Fibroblast of lung (primary cell): ENCODE measurements at places on chromosomes 1 and 21. TPM values are rescaled to one million over a fixed set of nuclear protein-coding genes. Genes with fewer than 3 reads are reported as not detected.

DNA sequence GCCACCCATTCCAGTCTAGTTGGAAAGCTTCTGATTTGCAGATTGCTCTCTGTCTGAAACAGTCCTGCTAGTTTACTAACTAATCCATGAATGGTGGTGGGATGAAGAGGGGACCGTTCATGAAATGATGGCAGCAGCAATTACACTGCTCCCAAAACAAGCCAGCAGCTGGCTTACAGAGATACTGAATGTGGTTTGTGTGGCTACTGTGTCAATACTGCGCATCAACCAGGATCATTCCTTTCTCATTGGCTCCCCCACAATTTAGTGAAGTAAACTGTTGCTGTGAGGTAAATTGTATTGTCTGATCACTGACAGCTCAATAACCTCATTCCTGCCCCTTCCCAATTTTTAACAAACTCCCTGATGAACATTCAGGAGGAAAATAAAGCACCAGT, 191.3 kb upstream of the LMO4 start:
- H3K4me1 ChIP-seq, result no peaks in the 10 kb centered on the region
- H3K4me3 ChIP-seq, result no peak overlapping the region
- H3K36me3 ChIP-seq, result no peaks in the 10 kb centered on the region
- DNase-seq, result no peak

GRCh38 chr1:231940116-231940515, 313.5 kb downstream of the DISC1 start:
- H3K27ac ChIP-seq, result no peak overlapping the region
- no peak for DNase-seq
- H3K27me3 ChIP-seq, result no peaks in the 10 kb centered on the region
- H3K4me1 ChIP-seq, result no peaks in the 10 kb centered on the region
- no peaks in the 10 kb centered on the region for H3K36me3 ChIP-seq

DNA sequence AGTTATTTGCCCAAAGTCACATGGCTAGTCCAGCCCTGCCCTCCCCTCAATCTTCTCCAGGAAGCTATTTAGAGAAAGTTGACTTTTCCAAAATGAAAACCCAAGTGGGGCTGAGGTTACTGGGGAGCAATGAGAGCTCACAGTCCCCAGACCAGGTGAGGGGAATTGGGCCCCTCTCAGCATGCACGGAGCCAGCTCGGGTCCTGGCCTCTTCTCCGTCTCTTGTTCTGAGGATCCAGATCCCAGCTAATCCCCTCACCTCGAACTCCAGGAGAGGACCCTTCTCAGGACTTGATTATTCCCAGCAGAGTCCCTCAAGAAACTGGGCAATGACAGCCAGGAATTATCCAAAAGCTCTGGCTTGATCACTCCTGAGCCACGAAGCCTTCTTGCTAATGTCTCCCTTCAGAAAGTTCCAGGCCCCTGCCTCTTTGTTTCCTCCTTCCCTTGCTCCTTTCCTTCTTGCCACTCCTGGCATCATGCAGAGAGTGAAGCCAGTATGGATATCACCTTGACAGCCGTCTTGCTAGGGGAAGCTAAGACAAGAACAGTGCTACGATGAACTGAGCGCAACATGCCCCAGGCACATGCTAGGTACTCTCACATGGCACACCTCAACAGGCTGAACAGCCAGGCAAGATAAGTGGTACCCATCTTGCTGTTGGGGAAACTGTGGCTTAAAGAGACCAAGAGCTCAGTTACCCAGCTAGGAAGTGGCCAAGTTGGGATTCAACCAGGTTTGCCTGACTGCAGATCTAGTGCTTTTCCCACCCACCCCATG, 51.9 kb downstream of the KLHDC7A start:
- no peaks in the 10 kb centered on the region for H3K36me3 ChIP-seq
- no peak overlapping the region for H3K27ac ChIP-seq
- no peak overlapping the region for H3K4me3 ChIP-seq
- H3K4me1 ChIP-seq, result no peaks in the 10 kb centered on the region
- H3K27me3 ChIP-seq, result no peaks in the 10 kb centered on the region

- no peak overlapping the region for H3K27ac ChIP-seq
- no peaks in the 10 kb centered on the region for H3K4me1 ChIP-seq
- no peaks in the 10 kb centered on the region for H3K36me3 ChIP-seq
- H3K4me3 ChIP-seq, result no peak overlapping the region
- no peak for DNase-seq
These were observed 10.0 kb downstream of the RGSL1 start for GRCh38 chr1:182459949-182460348.

- H3K27me3 ChIP-seq, result no peaks in the 10 kb centered on the region
- H3K36me3 ChIP-seq, result no peaks in the 10 kb centered on the region
- no peaks in the 10 kb centered on the region for H3K4me1 ChIP-seq
These were observed 21.2 kb upstream of the MTR start for GRCh38 chr1:236773919-236774318.

DNA sequence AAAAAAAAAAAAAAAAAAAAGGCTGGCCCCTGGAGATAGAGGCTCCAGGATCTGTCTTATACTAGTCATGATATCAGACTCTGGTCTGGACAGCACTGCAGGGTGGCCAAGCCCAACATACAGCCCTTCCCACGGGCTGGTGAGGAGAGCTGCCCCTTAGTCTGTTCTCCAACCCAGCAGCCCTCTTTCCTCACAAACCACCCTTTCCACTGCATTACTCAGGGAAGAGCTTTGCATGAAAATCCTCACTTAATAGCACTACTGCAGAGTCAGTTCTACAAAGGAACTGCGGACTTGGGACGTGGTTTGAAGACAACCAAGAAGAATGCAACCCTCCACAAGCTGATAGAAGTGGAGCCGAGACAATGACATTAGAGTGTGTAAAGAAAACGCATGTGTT, 5.7 kb downstream of the BCAR3 start:
- peak; percentile 43 for DNase-seq
- peaks cover 8% of the 10 kb centered on the region for H3K36me3 ChIP-seq
- no peak overlapping the region for H3K4me3 ChIP-seq
- H3K4me1 ChIP-seq, result peaks cover 44% of the 10 kb centered on the region

- peak; percentile 80 for DNase-seq
- no peak overlapping the region for H3K4me3 ChIP-seq
- no peaks in the 10 kb centered on the region for H3K4me1 ChIP-seq
- no peaks in the 10 kb centered on the region for H3K36me3 ChIP-seq
These were observed 175.6 kb downstream of the NRIP1 start for GRCh38 chr21:14889080-14889810.

DNA sequence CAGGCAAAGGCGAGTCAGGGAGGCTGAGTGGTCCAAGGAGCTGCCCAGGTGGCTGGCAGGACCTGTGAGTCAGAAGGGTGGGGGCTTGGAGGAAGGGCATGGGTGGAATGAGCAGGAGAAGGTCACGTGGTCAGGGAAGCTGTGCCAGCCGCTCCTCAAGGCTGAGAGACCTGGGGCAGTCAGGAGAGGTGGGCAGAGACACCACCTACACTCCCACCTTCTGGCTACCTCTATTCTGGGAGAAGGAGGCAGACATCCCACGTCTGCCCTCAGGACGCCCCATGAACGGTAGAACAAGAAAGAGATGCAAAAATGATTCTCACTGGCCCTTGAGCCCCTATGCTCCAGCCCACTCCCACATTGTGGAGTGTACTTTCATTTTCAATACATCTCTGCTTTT, 151.8 kb upstream of the RAB4A start:
- no peaks in the 10 kb centered on the region for H3K27me3 ChIP-seq
- H3K36me3 ChIP-seq, result no peaks in the 10 kb centered on the region
- H3K4me1 ChIP-seq, result no peaks in the 10 kb centered on the region
- DNase-seq, result no peak

- peak; percentile 59 for DNase-seq
- no peak overlapping the region for H3K27ac ChIP-seq
- no peak overlapping the region for H3K4me3 ChIP-seq
These were observed 99.6 kb upstream of the CDC42BPA start for GRCh38 chr1:227417756-227418480.

DNA sequence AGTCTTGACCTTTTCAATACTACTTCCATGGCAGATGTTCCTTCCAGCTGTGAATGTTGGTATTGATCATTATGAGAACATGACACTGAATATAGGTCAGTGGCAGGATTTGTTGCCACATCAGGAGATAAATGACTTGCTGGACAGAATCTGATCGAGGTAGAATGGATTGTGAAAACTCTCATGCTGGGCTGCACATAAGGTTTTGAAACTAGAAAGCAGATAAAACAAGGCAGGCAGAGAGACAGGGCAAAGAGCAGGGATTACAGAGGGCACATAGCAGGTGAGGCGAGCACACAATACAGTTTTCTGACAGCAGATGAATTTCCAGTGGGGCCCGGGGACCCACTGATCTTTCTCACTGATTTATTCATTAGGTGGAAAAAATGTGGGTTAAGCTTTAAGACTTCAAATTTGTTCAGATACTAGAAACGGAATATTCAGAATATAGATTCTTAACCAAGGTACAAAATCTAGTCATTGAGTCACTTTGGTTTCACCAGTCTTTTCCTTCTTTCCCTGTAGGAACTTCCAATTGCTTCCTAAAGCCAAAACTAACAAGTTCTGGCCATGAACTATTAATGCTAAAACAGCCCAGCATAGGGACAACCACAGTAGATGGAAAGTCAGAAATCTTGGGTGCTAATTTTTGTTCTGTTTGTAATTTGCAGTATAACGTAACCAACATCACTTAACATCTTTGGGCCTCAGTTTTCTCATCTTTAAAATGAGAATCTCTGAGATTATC, 296.0 kb upstream of the PTBP2 start:
- DNase-seq, result no peak
- no peaks in the 10 kb centered on the region for H3K27me3 ChIP-seq
- no peaks in the 10 kb centered on the region for H3K4me1 ChIP-seq
- H3K4me3 ChIP-seq, result no peak overlapping the region
- no peak overlapping the region for H3K27ac ChIP-seq
- no peaks in the 10 kb centered on the region for H3K36me3 ChIP-seq

DNA sequence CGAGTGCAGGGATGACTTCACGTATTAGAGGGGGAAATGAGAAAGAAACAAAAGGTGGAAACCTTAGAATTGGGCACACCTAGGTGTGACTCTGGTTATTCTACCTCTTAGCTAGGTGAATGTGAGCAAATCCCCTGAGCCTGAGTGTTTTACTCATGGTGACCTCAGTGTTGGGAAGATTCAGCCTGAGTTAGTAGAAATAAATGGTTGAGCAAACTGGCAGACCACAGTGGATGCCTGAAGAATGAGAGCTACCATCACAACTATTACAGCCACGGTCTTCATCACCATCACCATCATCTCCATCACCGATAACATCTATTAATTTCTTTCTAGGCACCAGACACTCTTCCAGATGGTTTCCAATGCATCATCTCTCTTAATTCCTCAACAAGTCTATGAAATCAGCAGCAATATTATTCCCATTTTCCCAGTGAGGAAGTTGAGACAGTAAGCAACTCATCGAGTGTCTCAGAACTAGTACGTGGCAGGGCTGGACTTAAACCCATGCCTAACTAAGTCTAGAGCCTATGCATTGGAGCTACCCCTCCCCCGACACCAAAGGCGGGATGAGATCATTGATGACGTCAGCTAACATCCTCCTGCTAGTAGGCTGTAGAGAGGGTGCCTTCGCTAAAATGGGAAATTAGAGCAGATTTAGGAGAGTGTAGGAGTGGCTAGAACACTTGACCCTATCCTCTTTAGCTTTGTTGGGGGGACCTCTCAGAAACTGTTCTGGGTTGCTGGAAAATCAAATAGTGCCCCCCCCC, 7.9 kb upstream of the KAZN start:
- no peak overlapping the region for H3K27ac ChIP-seq
- no peak for DNase-seq
- H3K4me3 ChIP-seq, result no peak overlapping the region
- H3K4me1 ChIP-seq, result no peaks in the 10 kb centered on the region
- H3K36me3 ChIP-seq, result no peaks in the 10 kb centered on the region

DNA sequence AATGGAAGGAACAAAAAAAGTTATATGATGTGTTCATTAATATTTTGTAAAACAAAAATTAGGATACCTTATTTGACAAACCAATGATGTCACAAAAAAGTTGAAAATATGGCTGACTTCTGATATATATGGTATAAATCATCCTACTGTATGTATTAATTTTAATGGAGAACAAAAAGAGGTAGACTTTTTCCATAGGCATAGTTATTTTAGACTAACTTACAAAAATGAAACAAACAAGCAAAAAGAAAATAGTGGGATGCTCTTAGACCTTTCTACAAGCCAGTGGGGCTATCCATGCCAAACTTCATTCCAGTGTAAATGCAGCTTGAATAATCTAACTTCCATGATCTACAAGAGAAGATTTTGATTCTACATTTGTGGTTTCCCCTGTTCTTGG, 522 bp upstream of the SPTA1 start:
- DNase-seq, result no peak
- no peaks in the 10 kb centered on the region for H3K4me1 ChIP-seq
- H3K4me3 ChIP-seq, result no peak overlapping the region
- H3K27ac ChIP-seq, result no peak overlapping the region
- H3K36me3 ChIP-seq, result no peaks in the 10 kb centered on the region
- H3K27me3 ChIP-seq, result no peaks in the 10 kb centered on the region

DNA sequence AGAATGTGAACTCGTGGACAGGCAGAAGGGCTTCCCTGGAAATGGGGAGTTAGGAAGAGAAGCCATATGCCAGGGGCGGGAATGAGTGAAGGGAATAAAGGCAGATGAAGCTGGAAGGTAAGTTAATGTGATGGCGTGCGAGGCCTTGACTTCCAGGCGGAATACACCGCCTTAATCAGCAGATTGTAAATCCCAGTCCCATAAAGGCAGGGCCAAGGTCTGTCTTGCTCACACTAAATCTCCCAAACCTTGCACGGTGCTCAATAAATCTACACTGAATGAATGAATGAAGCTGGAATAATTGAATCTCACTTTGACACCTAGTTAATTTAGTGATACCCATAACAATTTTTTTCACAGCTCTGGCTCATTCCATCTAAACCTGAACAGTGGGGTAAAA, 16.8 kb upstream of the PRDM2 start:
- H3K4me1 ChIP-seq, result no peaks in the 10 kb centered on the region
- no peak for DNase-seq
- H3K27me3 ChIP-seq, result no peaks in the 10 kb centered on the region
- no peak overlapping the region for H3K27ac ChIP-seq
- no peak overlapping the region for H3K4me3 ChIP-seq

GRCh38 chr1:165423136-165423535, 21.8 kb downstream of the RXRG start:
- H3K27me3 ChIP-seq, result no peaks in the 10 kb centered on the region
- H3K4me3 ChIP-seq, result no peak overlapping the region
- no peak for DNase-seq
- no peaks in the 10 kb centered on the region for H3K36me3 ChIP-seq
- H3K27ac ChIP-seq, result no peak overlapping the region

DNA sequence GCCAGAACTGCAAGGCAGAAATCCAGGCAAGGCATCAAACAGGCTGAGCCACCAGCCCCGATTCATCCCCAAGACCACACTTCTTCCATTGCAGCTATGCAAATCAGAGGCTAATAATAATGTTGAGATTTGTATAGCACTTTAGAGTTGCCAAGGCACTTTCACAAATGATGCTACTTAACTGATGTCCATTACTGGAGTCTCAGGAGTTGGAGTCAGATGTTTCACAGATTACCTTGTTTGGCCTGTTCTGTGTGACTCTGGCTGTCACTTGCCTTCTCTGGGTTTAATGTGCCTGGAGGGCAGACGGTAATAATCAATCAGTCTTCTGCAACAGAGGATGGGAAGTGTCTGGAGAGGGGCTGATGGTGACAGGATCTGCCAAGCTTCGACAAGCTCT, 40.8 kb upstream of the MPZL1 start:
- no peaks in the 10 kb centered on the region for H3K36me3 ChIP-seq
- H3K4me3 ChIP-seq, result no peak overlapping the region
- H3K27me3 ChIP-seq, result peaks cover 7% of the 10 kb centered on the region
- peaks cover 3% of the 10 kb centered on the region for H3K4me1 ChIP-seq
- H3K27ac ChIP-seq, result no peak overlapping the region
- no peak for DNase-seq

NUDT4B gene
- total RNA-seq, result 7.1 and 15.9 TPM in 2 replicates

SLC25A24 gene
- total RNA-seq, result 44.4 and 51.2 TPM in 2 replicates

NCF2 gene
- total RNA-seq, result 0.77 and 2.6 TPM in 2 replicates

PGBD5 gene
- total RNA-seq, result 0.17 and 0.51 TPM in 2 replicates

IL19 gene
- not detected in 2 replicates for total RNA-seq

NT5C1A gene
- total RNA-seq, result not detected in 2 replicates
